ENCODE measurements at places on chromosomes 12 and 14. TPM values are rescaled to one million over a fixed set of nuclear protein-coding genes. Genes with fewer than 3 reads are reported as not detected.

GRCh38 chr14:104361101-104361591 is 218.4 kb upstream of the C14orf180 start:
- DNase-seq, result no peak
- peaks cover 52% of the 10 kb centered on the region for H3K27me3 ChIP-seq
- H3K4me3 ChIP-seq, result no peak overlapping the region

DNA sequence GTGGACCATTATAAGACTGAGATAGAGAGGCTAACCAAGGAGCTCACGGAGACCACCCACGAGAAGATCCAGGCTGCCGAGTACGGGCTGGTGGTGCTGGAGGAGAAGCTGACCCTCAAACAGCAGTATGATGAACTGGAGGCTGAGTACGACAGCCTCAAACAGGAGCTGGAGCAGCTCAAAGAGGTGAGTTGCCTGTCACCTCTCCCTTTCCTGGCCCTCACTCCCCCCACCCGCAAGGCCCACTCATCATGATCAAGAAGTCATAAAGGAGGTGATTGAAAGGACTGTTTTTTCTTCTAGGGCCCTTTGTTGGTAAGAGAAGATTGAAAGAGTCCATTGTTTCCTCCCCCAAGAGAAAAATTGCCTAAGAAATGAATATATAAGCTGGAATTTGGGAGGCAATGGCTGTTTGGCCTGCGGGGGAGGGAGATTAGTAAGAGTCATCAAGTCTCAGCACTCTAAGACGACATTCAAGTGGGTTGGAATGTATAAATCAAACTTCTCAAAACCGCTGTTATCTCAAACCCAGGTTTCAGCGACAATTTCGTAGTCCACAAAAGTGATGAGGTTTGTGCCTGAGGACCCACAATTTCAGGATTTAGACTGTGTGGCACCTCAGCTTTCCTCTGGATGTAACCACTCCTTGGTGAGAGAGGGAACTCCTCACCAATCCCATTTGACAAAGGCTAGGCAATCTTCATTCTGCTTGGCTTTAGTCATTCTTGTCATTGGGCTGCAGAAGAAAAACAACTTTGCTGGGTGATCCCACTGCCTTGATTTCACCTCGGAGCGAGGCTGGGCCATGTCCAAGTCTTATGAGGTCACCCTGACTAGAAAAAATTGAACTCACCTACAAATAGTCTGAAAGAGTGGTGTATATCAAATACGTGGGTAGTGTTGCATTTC is 966 bp downstream of the BICD1 start:
- H3K4me1 ChIP-seq, result peaks cover 18% of the 10 kb centered on the region
- H3K4me3 ChIP-seq, result peak overlapping the region; percentile 81
- peak overlapping the region; percentile 76 for H3K27ac ChIP-seq
- peaks cover 8% of the 10 kb centered on the region for H3K36me3 ChIP-seq
- peak; percentile 71 for DNase-seq
- no peaks in the 10 kb centered on the region for H3K27me3 ChIP-seq

- no peak overlapping the region for H3K4me3 ChIP-seq
- no peak for DNase-seq
- H3K27me3 ChIP-seq, result no peaks in the 10 kb centered on the region
- H3K27ac ChIP-seq, result no peak overlapping the region
These were observed 107.2 kb downstream of the DUSP6 start for GRCh38 chr12:89245090-89245489.

DNA sequence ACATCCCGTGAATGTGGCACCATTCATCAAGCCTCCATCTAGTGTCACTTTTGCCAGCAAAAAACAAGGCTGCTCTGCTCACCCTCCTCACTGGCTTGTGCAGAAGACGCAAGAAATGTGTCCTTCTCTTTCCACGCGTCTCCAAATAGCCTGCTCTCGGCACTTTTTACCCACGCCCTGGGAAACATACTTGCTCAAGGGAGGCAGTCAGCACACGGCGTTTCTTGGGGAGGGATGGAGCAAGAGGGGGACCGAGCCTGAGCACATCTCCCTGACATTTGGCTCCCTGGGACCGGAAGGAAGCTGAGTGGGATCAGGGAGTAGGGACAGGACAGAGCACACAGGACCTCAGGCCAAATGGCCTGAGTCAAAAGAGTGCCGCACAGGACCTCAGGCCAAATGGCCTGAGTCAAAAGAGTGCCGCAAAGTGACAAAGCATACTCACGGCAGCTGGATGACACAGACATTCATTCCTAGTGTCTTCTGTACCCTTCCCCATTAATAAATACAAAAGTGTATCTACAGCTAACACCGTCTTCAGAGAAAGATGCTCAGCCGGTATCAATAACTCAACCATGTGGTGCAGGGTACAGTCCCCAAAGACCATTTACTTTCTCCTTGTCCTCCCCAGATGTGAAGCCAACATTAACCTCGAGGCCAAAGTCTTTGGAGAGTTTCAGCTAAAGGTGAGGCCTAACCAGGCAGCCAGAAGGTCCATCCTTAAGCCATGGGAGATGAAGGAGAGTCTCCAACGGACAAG is 7.1 kb downstream of the BCL11B start:
- H3K4me3 ChIP-seq, result no peak overlapping the region
- no peak for DNase-seq
- no peak overlapping the region for H3K27ac ChIP-seq
- no peaks in the 10 kb centered on the region for H3K27me3 ChIP-seq
- no peaks in the 10 kb centered on the region for H3K36me3 ChIP-seq
- H3K4me1 ChIP-seq, result peaks cover 17% of the 10 kb centered on the region

GRCh38 chr14:92903359-92903758 is 19.6 kb upstream of the CHGA start:
- no peak for DNase-seq
- H3K36me3 ChIP-seq, result no peaks in the 10 kb centered on the region
- no peaks in the 10 kb centered on the region for H3K4me1 ChIP-seq
- no peak overlapping the region for H3K4me3 ChIP-seq
- H3K27me3 ChIP-seq, result peaks cover 39% of the 10 kb centered on the region

- no peak overlapping the region for H3K4me3 ChIP-seq
- no peak overlapping the region for H3K27ac ChIP-seq
- H3K27me3 ChIP-seq, result no peaks in the 10 kb centered on the region
- no peak for DNase-seq
These were observed 74.7 kb downstream of the TRIM9 start for GRCh38 chr14:51020024-51020710.

- H3K4me3 ChIP-seq, result peak overlapping the region; percentile 86
- H3K27me3 ChIP-seq, result no peaks in the 10 kb centered on the region
- H3K27ac ChIP-seq, result peak overlapping the region; percentile 85
- peaks cover 16% of the 10 kb centered on the region for H3K4me1 ChIP-seq
- peaks cover 28% of the 10 kb centered on the region for H3K36me3 ChIP-seq
- DNase-seq, result peak; percentile 70
These were observed 2.3 kb downstream of the TULP3 start for GRCh38 chr12:2893007-2893406.

DNA sequence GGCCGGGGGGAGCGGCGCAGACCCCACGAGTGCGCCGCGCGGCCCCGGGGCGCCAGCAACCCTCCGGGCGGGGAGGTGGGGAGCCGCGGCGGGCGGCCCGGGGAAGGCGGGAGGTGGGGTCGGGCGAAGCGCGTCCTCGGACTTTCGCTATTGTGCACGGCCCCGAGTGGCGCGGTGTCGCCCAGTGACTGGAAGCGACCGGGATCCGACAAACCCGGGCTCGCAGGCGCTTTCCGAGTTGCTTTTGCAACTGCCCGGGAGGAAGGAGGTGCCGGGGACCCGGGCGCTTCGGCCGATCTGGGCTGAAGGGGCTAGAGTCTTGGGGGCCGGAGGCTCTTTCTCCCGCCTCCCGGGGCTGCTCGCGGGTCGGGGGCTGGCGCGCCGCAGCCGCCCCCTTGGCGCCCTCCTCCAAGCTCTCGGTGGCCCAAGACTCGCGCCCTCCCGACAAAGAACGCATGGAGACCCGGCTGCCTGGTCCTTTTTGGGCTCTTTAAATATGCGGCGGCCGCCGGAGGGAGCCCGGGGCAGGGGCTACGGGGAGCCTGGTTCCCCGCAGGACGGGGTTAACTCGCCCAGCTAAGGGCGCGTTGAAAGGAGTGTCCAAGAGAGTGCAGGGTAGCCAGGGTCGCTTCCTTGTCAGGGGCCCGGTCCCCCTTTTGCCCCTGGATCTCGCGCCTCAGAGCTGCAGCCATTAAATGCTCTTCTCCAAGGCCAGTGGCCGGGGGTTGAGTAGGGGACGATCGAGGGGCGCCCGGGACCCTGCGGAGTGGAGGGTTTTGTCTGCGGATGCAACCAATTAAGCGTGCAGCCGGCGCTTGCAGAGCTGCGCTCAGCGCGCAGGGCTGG is 1.4 kb downstream of the HMGA2 start:
- H3K27me3 ChIP-seq, result no peaks in the 10 kb centered on the region
- H3K27ac ChIP-seq, result peak overlapping the region; percentile 90

GRCh38 chr12:81468206-81468605 is 290.9 kb downstream of the PPFIA2 start:
- H3K4me1 ChIP-seq, result no peaks in the 10 kb centered on the region
- H3K27me3 ChIP-seq, result peaks cover 13% of the 10 kb centered on the region
- no peak overlapping the region for H3K27ac ChIP-seq
- no peaks in the 10 kb centered on the region for H3K36me3 ChIP-seq
- no peak overlapping the region for H3K4me3 ChIP-seq

GRCh38 chr12:116813271-116814041 is 67.8 kb downstream of the HRK start:
- DNase-seq, result peak; percentile 98
- H3K4me1 ChIP-seq, result peaks cover 14% of the 10 kb centered on the region
- H3K27me3 ChIP-seq, result no peaks in the 10 kb centered on the region

DNA sequence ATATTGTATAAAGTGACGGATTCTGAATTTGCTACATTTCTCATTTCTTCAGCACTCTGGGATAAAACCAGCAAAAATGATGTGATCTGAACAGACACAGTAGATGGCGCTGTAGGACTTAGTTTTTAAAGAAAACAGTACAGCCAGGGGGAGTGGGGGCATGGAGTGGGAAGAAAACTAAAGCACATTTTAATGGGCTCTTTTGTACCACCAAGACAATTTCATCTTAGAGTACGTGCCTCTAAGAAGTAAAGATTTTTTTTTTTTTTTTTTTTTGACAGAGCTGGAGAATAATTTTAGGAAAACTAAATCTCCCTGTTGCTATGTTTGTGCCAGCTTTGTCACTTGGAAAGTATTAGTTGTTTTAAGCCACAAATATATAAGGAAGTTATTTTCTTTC is 124.4 kb downstream of the RAD51B start:
- H3K4me1 ChIP-seq, result peaks cover 39% of the 10 kb centered on the region
- H3K4me3 ChIP-seq, result no peak overlapping the region
- peak overlapping the region; percentile 81 for H3K27ac ChIP-seq
- H3K36me3 ChIP-seq, result no peaks in the 10 kb centered on the region
- peak; percentile 77 for DNase-seq

GRCh38 chr12:11651381-11651780 is 1.9 kb downstream of the ETV6 start:
- no peaks in the 10 kb centered on the region for H3K36me3 ChIP-seq
- H3K27ac ChIP-seq, result peak overlapping the region; percentile 77
- H3K4me3 ChIP-seq, result peak overlapping the region; percentile 82
- H3K27me3 ChIP-seq, result no peaks in the 10 kb centered on the region
- DNase-seq, result no peak

DNA sequence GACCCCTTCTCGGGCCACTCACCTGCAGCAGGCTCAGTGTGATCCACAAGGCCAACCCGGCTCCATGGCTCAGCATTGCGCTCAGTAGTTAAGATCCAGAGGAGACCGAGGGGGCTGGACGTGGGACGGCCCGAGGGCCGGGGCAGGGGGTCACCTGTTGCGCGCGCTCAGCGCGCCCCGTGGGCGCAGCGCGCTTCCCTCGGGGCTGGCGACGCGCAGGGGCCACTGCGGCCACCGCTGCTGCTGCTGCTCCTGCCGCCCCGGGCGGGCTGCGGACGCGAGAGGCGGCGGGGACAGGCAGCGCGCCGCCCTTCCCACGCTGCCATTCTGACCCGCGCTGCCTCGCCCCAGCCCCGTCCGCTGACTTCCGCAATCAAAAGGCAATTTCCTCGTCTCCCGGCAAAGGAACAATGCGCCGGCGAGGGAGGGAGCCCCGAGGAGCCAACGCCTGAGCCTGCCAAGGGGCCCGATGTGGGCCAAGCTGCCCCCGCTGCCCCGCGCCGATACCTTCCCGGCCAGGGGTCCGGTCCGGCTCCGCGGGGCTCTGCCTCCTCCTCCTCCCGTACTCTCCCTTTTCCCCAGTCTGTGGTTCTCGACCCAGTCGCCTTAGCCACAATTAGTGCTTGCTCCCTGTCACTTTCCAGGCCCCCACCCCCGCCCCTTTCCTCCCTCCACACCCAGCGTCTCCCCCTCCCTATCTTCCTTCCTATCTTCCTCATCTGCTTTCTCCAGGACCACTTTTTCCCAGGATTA is 27.3 kb downstream of the PTPRB start:
- DNase-seq, result peak; percentile 35
- H3K27me3 ChIP-seq, result no peaks in the 10 kb centered on the region
- H3K27ac ChIP-seq, result no peak overlapping the region
- no peaks in the 10 kb centered on the region for H3K36me3 ChIP-seq

GRCh38 chr12:27521066-27521465 is 2.9 kb upstream of the PPFIBP1 start:
- no peak for DNase-seq
- H3K36me3 ChIP-seq, result peaks cover 8% of the 10 kb centered on the region
- no peak overlapping the region for H3K27ac ChIP-seq
- peaks cover 14% of the 10 kb centered on the region for H3K4me1 ChIP-seq
- H3K27me3 ChIP-seq, result no peaks in the 10 kb centered on the region
- H3K4me3 ChIP-seq, result no peak overlapping the region

GRCh38 chr14:103546652-103547454 is 15.6 kb downstream of the BAG5 start:
- H3K4me1 ChIP-seq, result peaks cover 6% of the 10 kb centered on the region
- no peak overlapping the region for H3K27ac ChIP-seq
- DNase-seq, result peak; percentile 67
- H3K27me3 ChIP-seq, result no peaks in the 10 kb centered on the region
- no peak overlapping the region for H3K4me3 ChIP-seq
- peaks cover 5% of the 10 kb centered on the region for H3K36me3 ChIP-seq

TAS2R31 gene
- total RNA-seq, result 1.9 TPM

CCDC175 gene
- total RNA-seq, result not detected

C12orf60 gene
- 2.2 TPM for total RNA-seq

TPH2 gene
- total RNA-seq, result not detected

SSPN gene
- total RNA-seq, result 0.21 TPM

CMA1 gene
- total RNA-seq, result not detected

TEX52 gene
- total RNA-seq, result not detected

KCNH3 gene
- not detected for total RNA-seq

AMIGO2 gene
- 32.6 TPM for total RNA-seq

KNTC1 gene
- total RNA-seq, result 18.0 TPM

All from MCF 10A (cell line).